Ascending aorta (tissue), 2 donors: ENCODE measurements at places on chromosomes 12 and 14. TPM values are rescaled to one million over a fixed set of nuclear protein-coding genes. Genes with fewer than 3 reads are reported as not detected.

DNA sequence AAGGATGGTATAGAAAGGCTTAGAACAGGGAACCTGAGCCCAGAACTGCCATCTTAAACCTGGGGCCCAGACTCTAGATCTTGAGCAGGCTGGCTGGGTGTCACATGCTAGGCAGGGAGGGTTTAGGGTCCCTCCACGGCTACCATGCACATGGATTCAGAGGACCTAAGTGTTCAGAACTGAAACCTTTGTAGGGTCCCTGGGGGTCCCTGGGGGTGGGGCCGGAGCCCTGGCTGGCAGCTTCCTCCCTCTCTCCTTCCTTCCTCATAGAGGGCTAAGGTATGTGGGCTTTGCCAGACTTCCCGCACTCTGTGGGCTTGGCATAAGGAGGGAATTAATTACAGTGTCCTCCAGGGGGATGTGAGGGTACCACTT, 4.6 kb upstream of the ZNF385A start:
- no peaks in the 10 kb centered on the region for H3K27me3 ChIP-seq
- peaks cover 3% of the 10 kb centered on the region for H3K36me3 ChIP-seq
- DNase-seq: no peak
- peaks cover 10% of the 10 kb centered on the region for H3K4me1 ChIP-seq
- no peak overlapping the region for H3K27ac ChIP-seq
- no peak overlapping the region for H3K4me3 ChIP-seq

DNA sequence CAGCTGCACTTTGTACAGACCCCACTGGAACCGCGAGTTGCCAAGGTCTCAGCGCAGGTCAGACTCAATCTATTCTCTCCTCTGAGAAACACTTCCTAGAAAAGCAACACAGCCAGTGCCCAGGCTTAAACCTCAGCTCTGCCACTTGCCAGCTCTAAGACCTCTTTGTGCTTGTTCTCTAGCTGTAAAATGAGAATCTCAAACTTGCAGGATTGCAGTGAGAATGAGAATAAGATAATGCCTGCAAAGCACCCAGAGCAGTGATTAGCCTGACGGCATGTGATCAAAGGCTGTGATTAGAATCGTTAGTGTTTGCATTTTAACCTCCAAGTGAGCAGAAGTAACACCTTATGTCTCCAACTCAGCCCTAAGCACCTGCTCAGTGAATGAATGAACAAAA, 21.3 kb downstream of the ANO2 start:
- H3K4me1 ChIP-seq: no peaks in the 10 kb centered on the region
- H3K4me3 ChIP-seq: no peak overlapping the region
- DNase-seq: no peak
- no peaks in the 10 kb centered on the region for H3K27me3 ChIP-seq
- no peaks in the 10 kb centered on the region for H3K36me3 ChIP-seq

Gene WSCD2
- 3.5 TPM for total RNA-seq

GRCh38 chr12:115630136-115630535, 647.4 kb downstream of the MED13L start:
- no peaks in the 10 kb centered on the region for H3K27me3 ChIP-seq
- no peak overlapping the region for H3K27ac ChIP-seq
- H3K4me3 ChIP-seq: no peak overlapping the region
- no peaks in the 10 kb centered on the region for H3K36me3 ChIP-seq
- H3K4me1 ChIP-seq: no peaks in the 10 kb centered on the region
- DNase-seq: no peak

Gene NRL
- total RNA-seq: not detected

Gene TMEM233
- not detected for total RNA-seq

DNA sequence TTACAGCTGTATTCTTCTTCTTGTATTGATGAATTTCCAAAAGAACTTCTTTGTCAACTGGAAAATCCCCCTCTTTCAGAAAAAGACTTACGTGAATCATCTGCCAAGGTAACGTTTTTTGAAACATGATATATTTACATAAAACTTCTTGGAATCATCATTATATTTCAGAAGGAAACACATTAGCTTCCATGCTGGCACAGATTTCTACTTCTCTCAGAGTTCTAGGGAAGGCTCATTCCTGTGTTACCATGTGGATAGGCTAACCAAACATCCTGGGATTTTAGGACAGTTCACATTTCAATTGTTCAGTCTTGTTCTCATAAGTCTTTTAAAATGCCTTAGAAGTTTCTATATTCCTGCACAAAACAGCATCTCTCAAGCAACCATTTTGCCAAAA, 120.3 kb upstream of the NEDD1 start:
- no peak overlapping the region for H3K4me3 ChIP-seq
- no peaks in the 10 kb centered on the region for H3K27me3 ChIP-seq
- no peaks in the 10 kb centered on the region for H3K36me3 ChIP-seq
- no peaks in the 10 kb centered on the region for H3K4me1 ChIP-seq

Gene IFNG
- total RNA-seq: not detected

GRCh38 chr12:120076651-120077050, 39.9 kb downstream of the RAB35 start:
- no peaks in the 10 kb centered on the region for H3K36me3 ChIP-seq
- no peaks in the 10 kb centered on the region for H3K4me1 ChIP-seq
- no peak for DNase-seq
- no peaks in the 10 kb centered on the region for H3K27me3 ChIP-seq
- no peak overlapping the region for H3K27ac ChIP-seq

GRCh38 chr12:52132754-52133161, 53.3 kb downstream of the SMIM41 start:
- H3K27ac ChIP-seq: no peak overlapping the region
- H3K27me3 ChIP-seq: no peaks in the 10 kb centered on the region
- no peak overlapping the region for H3K4me3 ChIP-seq
- H3K4me1 ChIP-seq: no peaks in the 10 kb centered on the region
- peak; percentile 38 for DNase-seq
